Effector CD4-positive, alpha-beta T cell (primary cell): ENCODE measurements at places on chromosomes 1 and 21.
A peak's percentile ranks its signal among the peaks of the same experiment; 100 is the strongest.

DNA sequence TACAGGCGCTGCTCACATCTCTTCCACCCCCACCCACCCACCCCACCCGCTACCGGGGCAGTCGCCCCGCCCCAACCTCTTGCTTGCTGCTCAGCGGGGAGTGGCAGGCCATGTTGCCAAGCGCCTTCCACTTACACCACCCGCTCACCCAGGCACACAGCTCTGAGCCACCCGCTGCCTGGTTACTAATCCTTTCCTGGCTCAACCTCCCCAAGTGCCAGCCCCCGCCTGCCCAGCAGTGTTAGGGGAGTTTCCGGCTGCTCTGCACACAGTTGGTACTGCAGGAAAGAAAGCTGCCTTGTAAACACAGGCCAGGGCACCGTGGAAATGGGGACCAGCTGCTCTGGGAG is 56.2 kb downstream of the LACTBL1 start:
- DNase-seq = no peak

DNA sequence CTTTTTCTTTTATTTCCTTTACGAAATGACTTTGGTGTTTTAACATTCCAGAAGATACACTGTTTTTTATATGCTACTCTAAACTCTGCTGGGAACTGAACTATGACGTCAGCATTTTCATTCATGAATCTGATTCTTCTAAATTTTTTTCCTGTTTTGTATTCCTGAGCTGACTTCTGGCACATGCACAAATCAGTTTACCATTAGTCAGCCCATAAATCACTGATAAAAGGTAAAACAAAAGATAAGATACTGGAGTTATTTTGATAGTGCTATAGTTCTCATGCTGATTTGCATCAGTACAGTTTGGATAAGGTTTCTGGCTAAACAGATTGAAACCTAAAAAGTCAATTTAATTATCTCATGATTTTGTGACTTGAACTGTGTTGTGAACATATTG is 10.4 kb downstream of the CAMTA1 start:
- DNase-seq = no peak

GRCh38 chr1:201514466-201514865 is 7.5 kb upstream of the CSRP1 start:
- no peak for DNase-seq

DNA sequence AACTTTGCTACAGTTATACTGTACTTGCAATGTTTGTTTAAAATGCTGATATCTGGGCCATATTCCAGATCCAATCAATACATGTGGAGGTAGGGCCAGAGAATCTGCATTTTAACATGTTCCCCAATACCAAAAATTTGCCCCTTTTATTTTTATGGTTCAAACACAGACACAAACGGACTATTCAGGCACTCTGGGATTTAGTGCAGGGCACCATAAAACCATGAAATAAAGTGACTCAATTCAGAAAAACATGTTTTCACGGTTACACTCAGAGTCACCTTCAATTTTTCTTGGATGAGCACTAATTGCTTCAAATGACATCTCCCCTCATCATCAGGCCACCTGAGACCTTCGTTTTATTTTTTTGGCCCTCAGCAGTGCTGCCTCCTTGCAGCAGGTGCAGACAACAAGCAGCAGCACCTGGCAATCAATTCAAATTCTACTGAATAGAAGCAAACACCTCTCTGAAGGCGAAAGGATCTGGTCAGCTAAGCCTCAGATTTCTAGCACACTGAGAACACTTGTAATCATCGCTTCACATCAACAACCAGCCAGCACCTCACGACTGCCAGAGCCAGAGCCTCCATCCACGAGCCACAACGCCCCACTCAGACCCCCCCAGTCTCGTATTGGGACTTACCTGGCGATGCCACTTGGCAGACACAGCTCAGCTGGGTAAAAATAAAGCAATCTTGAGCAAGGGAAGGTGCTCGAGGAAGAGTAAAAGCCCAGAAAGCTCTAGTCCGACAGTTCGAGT is 1.1 kb downstream of the ERO1B start:
- peak; percentile 18 for DNase-seq

DNA sequence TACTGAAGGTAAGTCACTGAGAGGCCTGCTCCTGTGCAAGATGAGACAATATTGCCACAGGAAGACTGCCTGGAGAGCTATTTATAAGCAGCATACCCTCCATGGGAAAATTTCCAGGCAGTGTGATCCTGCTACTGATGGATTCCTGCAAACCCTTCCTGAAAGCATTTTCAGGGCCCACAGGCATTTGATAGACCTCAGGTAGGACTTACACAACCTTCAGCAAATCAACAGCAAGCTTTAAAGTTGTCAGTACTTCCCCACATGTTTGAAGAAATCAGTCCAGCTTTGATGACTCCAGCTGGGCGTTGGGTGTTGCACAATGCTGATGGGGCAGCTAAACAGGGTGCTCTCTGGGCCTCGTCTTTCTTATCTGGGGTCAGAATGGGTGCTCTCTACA is 108.8 kb downstream of the PLXNA2 start:
- no peak for DNase-seq

DNA sequence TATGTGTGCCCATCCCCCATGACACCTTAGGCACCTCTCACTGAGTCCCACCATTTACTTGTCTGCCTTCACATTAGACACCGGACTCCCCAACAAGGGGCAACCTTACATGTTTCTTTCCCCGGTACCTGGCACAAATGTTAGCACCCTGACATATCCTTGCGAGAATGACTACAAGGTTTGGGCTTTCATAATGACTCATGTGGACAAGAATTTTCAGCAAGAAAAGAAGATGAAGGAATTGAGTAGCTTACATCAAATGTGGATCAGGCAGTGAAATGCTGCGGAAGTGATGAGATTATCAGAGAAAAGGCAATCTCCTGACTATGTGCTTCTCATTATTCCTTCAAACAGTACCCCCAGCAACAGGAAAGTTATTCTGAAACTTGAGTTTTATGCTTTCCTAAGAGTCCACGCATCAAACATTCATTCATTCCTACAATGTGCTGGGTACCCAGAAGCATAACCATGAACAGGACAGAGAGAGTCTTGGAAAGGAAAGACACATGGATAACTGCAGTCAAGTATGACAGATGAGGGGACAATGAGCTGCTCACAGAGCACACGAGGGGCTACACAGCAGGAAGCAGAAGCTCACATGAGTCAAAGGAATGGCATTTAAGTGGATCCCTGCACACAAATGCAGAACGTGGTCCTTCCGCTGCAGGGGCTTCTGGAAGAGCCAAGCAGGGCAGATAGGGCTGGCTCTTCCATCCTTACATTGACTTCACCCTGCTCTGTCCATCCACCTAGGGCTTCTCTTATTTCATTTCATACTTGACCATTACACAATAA is 112.1 kb downstream of the PCNX2 start:
- no peak for DNase-seq

GRCh38 chr1:67126111-67126746 is 8.5 kb downstream of the C1orf141 start:
- DNase-seq = no peak

GRCh38 chr1:180672505-180672904 is 40.7 kb downstream of the XPR1 start:
- no peak for DNase-seq

DNA sequence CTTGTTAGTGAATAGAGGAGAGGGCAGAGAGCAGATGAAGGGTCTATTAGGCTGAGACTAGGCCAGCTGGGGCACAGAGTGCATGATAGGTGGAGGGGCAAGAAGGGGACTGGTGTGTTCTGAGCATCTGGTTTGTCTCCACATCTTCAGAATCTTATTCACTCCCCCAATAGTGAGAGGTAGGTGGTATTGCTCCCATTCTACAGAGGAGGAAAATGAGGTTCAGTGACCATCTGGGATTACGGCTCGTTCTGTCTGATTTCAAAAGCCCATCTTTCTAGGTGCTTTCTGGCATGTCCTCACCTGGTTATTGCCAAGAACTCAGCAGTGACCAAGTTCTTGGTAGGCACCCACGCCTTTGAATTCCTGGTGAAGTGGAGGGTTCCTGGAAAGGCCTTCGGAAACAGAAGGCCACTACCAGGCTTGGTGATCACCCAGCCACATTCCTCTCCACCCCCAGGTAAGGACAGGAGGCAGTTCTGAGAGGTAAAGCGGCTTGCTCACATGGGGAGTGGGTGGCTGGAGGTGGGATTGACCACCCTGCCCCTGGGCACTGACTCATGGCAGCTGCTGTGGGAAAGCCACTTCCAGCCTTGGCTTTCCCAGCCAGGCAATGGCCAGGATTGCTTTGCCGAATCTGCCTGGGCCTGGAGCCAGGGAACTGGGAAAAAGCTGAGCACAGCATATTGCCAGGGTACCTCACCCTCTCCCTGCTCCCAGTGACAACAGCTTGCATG is 18.8 kb upstream of the CITED4 start:
- no peak for DNase-seq

DNA sequence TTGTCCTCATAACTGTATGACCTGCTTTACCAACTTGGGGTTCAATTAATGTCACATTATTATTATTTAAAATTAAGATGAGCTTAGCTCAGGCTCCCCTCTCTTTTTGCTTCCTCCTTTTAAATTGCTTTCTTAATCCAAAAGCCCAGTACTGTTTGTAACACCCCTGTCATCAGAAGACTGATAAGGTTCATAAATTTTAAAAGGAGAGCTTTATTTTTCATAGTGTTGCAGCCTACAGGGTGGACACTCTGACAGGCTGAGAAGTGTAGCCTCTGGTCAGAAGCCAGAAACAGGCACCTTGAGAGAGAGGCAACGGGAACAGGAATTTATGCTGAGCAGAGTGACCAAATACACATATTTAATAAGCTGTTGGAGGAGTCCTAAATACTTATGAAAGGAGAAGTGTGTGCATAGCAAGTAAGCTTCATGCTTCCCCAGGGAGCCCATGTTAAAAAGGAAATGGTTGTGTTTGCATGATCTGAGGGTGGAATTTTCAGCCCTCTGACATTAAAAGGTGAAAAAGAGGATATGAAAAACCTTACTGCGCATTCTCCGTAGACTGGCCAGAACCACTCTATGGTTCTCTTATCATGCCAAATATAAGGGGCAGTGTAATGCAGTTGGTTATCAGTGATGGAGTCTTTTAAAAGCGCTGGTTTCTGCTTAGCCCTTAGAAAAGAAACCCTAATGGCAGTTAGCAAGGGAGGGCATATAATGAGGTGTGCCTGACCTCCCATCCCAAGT is 30.5 kb upstream of the FGGY start:
- no peak for DNase-seq

- no peak for DNase-seq
Observed at GRCh38 chr1:101089613-101090338, 64.2 kb upstream of the DPH5 start.

DNA sequence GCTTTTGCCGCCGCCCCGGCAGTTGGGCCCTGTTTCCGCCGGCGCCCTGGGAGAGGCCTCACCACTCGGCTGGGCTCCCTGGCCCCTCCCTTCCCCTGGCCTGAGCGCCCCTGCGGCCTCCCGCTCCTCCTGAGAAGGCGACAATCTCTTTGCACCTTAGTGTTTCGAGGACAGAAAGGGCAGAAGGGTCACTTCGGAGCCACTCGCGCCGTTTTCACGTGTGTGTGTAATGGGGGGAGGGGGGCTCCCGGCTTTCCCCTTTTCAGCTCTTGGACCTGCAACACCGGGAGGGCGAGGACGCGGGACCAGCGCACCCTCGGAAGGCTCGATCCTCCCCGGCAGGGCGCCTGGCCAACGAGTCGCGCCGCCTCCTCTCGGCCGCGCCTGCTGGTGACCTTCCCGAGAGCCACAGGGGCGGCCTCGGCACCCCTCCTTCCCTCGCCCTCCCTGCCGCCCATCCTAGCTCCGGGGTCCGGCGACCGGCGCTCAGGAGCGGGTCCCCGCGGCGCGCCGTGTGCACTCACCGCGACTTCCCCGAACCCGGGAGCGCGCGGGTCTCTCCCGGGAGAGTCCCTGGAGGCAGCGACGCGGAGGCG is 432 bp upstream of the SIM2 start:
- DNase-seq = no peak

DNA sequence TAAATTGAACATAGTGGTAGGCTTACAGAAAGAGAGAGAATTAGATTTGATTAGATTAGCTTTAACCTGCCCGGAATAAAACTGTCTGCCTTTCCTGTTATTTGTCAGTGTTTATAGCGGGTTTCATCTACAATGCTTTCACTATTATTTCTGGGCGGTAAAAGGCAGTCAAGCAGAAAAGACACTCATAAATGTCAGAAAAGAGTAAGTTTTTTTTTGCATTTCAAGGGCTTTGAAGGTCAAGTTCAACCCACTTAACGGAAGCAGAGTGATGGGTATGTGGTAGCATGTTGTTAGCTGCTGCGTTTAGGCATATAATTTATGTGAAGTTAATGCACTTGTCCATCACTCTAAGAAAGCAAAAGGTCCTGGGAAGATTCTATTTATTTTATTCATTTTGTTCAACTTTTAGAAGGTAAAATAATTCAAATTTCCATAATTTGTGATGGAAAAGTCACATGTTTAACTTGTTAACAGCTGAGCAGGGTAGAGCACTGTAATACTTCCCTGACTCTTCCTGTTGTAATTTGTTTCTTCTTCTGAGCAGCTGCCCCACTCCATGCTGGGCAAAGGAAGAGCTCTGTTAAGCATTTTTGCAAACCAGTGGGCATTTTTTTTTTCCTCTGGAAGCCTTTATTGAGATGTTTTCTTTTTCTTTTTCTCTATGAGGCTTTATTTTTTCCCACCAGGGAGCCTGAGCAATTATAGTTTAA is 220.1 kb downstream of the ST6GALNAC3 start:
- DNase-seq = no peak
